Foreskin fibroblast (primary cell): ENCODE measurements at places on chromosomes 6 and 20.

GRCh38 chr6:166612471-166612881 is 14.6 kb downstream of the RPS6KA2 start:
- no peak for DNase-seq

DNA sequence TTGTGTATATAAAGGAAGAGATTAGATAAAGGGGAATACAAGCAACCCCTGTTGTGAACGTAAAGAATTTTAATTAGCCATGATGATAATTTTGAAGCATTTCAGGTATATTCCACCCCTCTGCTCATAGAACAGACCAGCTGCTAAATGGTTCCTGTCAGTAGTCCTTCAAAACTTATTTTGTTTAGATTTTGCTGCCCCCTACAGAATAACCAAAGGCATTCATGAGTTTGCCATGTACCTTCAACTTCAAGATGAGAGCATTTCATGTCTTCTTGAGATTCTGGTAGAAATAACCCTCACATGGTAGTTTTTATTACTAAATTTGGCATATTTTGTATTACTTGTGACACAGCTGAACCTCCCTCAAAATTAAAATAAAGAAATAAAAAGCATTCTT is 1586.7 kb downstream of the HACE1 start:
- DNase-seq: no peak

DNA sequence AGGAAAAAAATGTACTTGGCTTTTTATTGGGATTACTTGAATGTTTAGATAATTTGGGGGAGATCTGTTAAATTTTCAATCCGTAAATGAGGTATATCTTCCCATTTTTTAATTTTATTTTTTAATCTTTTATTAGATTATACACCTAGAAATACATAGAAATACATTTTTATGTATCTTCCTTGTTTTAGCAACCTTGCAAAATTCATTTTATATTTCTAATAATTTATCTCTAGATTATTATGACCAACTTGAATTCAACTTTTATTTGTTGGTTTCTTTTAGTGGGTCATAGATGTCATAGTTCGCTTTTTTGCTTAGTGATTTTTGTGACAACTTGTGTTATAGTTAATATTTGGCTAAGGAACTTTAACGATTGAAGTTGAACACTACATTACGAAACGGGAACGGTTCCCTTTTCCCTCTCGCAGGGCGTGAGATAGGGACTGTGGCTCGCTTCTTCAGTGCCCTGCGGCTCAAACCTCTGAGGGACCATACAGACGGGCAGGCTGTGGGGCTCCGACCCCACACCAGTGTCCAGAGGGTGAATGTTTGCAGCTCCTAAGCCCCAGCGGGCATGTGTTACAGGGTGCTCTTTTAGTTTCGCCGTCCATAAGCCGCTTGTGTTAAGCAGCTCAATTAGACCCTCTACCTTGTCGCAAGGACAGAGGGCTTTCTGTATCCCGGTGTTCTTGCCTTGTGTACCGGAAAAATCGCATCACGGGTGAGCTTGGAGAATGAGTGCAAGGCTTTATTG is 53.8 kb downstream of the PRND start:
- DNase-seq: no peak

DNA sequence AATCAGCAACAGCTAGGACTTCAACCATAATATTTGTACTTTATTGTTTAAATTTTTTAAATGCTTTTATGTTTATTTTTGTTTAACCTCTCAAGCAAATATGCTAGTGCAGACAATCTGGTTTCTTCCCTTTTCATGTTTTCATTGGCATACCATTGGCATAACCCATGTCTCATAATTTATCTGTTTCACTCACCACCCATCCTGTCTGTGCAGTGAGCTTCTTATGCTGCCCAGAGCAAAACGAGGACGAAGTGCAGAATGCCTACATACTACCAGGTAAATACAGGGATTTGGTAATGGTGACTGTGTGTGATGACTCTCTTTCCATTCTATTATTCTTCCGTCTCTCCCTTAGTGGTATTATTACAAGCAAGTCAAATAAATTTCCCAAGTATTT is 361.4 kb upstream of the KCNQ5 start:
- DNase-seq: peak; percentile 60

DNA sequence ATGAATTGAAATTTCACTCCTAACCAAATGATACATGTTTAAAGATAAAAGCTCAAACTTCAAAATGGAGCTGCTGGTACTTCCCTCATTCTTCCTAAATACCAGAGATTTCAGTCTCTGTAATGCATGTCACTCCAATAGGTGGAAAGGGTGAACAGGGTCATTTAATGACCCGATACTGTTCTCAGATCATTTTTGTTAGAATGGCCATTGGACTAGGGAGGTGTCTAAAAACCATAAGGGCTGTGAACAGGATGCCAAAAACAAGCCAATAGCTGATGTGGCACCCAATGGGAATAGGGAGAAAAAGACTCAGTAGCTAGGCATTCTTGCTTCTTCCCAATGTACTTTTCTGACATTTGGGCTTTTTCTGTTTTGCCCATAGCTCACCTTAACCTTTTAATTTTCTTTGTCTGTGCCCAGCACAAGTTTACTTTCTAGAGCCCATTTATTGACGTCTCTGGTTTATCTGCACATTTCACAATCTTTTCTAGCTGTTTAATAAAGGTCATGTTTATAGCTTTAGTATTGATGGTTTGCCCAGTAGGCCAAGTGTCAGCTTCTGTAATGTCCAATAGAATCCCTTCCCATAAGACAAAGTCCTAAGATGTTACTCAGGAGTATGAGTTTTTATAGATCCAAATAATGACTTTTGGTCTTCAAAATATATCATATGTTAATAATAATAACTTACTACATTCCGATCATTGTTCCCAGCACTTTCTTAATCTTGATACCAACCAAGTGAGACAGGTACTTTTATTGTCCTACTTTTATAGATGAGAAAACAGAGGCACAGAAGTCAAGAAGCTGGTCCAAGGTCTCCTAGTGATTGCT is 24.3 kb upstream of the FLRT3 start:
- DNase-seq: no peak

GRCh38 chr6:159525445-159526025 is 167.5 kb downstream of the SOD2 start:
- no peak for DNase-seq

DNA sequence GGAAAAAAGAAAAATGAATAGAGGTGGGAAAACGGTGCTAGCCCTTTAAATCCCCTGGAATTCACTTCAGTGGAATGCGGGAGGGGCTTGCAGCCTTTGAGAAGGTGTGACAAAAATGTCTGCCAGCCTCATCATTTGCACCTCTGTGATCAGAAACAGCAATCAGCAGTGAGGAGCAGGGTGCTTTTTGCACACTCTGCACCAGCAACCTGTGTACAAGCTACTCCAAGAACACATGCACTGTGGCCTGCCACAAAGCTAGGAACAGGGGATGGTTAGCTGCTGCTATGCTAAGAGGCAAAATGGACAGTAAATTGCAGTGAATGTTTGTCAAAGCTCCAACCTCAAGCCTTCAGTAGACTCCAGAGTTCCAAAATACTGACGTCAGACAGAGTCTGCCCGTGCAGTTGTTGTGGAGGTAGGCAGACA is 29.7 kb downstream of the GINS1 start:
- no peak for DNase-seq

DNA sequence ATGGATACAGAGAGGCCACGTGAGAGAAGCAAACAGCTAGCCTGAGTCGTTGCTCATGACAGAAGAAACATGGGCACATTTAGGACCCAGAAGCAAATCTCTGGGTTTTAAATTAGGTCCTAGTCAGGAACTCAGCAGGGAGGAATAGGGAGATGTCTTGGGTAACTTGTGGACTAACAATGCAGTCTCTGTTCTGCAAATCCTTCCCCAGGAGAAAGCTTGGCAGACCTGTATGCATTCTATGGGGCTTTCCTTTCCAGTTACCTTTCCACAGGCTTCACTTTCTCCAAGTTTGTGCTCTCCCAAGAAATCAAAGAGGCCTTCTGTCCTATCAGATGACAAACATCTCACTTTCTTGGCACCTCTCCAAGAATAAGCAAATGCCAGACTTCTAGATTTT is 47.2 kb upstream of the PLCB4 start:
- peak; percentile 31 for DNase-seq

GRCh38 chr6:34004706-34005105 is 141.2 kb downstream of the GRM4 start:
- no peak for DNase-seq

GRCh38 chr6:81950877-81951276 is 198.4 kb upstream of the TENT5A start:
- DNase-seq: peak; percentile 82
